ENCODE measurements at places on chromosomes 5 and 9.

- no peak for DNase-seq
Measured at GRCh38 chr5:89069591-89069990, 186.6 kb upstream of the MEF2C start.

- DNase-seq = no peak
Measured at GRCh38 chr9:135703726-135704125, 1.7 kb downstream of the KCNT1 start.

GRCh38 chr9:12988258-12988657 lies 213.4 kb downstream of the LURAP1L start:
- DNase-seq = no peak

DNA sequence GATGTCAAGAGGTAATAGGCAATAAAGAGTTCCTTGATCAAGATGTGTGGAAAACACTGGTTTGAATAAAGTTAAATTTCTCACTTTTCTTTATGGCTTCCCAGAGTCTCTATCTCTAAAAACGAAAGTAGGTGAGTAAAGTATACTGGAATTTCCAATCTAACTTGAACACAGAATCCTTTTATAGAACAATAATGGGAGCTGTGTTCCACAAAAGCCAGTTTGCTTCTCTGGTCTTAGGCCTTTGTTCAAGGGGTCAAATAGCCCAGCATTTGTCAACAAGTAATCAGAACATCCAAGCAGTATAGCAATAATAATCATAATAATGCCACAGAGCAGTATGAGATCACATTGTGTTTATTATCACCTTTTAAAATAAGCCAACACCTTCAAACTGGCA lies 20.2 kb downstream of the ATP10B start:
- no peak for DNase-seq

DNA sequence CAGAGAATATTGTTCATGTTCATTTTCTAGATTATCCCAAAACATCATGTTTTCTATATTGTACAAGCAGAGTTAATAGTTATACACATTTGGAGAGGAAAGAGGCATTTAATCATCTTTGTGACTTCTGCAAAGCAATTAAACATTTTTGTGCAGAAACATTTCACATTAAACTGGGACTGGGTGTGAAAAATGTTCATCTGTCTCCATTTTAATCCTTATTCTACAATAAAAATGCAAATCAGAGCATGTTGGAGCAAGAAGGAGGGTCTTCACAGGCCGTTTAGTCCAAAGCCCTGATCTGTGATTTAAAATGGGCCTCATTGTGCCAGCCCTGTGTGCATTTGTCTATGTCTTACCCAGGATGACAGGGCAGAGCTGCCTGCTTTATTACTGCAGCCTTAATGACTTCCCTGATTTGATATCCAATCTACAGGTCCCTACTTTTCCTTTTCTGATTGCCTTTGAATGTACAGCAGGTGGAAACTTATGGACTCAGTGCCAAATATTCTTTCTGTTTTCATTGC lies 183.5 kb downstream of the CAVIN4 start:
- DNase-seq = no peak

GRCh38 chr9:36137392-36138004 lies 965 bp downstream of the GLIPR2 start:
- no peak for DNase-seq

GRCh38 chr9:37801287-37801850 lies 772 bp downstream of the DCAF10 start:
- DNase-seq = no peak

DNA sequence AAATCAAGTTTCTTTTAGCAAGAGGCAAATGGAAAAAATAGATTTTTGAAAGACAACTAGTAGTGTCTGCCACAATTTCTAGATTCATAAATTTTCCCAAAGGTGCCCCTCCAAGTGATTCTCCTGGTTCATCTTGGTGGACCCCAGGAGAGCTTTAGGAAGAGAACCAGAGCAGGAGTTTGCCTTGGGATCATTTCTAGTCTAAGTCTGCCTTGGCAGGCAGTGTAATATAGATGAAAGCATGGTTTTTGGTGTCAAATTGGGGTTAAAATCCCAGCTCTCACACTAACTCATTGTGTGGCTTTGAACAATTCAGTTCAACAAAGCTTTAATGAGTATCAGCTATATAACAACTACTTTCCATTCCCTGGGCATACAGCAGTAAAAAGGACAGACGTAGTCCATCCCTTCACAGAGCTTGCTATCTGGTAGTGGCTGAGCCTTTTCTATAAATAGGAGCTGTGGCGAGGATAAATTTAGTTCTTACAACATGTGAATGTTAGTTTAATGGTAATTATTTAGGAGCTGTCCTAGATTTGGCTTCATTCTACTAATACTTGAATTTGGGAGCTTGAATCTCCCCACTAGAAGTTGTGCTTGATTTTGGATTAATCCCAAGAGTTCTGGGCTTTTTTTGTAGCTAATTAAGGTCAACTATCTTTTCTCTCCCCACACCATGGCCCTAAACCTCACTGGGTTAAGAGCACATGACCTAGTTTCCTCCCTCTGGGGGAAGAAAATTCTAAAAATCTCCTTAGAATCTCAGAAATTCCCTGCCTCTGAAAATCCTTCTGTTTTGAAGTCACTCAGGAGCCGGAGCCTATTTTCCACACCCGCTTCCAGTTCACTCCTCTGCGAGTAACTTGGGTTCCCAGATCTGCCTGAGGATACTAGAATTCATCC lies 197.8 kb downstream of the PCSK1 start:
- no peak for DNase-seq

GRCh38 chr5:124480022-124480421 lies 266.4 kb downstream of the ZNF608 start:
- no peak for DNase-seq

- no peak for DNase-seq
Measured at GRCh38 chr9:128056086-128056485, 11.0 kb downstream of the NAIF1 start.

DNA sequence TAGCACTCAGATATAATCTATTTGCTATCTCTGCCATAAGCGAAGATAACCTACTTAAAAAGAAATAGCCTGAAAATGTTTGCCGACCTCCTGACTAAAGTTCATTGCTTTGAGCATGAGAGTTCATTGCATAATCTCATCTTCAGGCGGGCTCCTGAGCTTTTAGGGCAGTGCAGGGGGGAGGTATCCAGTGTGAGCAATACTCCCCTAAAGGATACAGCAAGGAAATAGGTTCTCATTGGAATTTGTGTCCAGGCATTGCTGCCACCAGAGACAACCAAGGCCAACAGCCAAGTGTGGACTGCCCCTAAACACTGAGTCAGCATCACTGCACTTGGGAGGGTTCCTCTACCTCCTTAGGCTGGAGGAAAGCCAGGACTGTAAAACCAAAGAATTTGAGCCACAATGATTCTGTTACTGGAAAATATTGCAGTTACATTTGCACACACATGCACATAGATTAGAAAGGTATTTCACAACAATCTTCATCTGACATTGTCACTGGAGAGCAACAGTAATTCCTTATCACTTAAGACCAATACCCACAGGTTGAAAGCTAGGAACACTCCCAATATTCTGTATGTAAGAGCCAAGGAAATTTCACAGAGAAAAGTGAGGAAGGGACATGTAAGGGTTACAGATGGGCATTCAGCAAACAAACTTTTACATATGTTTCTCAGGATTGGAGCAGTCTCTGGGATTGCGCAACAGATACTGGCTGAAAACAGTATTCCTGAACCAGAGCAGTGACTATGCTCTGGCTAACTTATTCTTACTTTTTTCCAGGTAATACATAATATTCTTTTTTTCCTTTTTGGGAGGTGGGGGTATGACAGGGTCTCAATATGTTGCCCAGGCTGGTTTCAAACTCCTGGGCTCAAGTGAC lies 98.6 kb upstream of the TLE1 start:
- no peak for DNase-seq

GRCh38 chr5:61256474-61256873 lies 75.6 kb upstream of the ZSWIM6 start:
- DNase-seq = no peak

- no peak for DNase-seq
Measured at GRCh38 chr5:124713595-124713994, 32.8 kb downstream of the ZNF608 start.
